ENCODE measurements at places on chromosomes 2 and 18.

DNA sequence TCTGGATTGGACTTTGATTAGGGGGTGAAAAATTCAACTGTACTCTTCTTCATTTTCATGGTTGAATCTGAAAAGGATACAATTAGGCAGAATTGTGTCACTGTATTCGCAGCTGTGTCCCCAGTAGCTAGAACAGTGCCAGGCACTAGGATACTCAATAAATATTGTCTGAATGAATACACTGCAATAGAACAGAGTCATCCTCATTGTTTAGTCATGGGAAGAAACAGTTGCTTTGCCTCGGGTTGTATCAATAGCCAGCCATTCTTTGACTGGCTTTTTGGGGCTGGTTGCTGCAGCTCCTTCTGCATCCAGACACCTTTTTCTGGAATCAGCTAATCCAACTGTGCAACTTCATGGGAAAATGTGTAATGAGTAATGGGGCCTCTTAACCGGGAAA lies 18.1 kb upstream of the DYNC1I2 start:
- DNase-seq: no peak

GRCh38 chr2:4214444-4215205 lies 511.2 kb downstream of the DCDC2C start:
- DNase-seq: no peak

DNA sequence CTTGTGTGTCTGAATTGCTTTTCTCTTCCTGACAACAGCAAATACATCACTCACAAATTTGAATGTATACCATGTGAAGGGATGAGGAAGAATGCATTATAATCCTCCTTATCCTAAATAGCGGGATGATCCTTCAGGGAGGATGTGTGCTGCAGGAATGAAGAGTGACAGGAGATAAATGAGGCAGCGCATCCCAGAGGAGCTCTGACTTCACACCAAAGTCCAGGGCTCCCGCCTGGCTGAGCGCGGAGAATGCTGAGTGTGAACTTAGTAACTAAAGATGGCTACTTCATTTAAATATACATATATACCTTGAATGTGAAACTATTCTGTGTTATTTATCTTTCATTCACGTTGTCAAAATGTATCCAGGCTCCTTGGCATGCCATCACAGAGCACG lies 145.2 kb upstream of the TPO start:
- DNase-seq: no peak

DNA sequence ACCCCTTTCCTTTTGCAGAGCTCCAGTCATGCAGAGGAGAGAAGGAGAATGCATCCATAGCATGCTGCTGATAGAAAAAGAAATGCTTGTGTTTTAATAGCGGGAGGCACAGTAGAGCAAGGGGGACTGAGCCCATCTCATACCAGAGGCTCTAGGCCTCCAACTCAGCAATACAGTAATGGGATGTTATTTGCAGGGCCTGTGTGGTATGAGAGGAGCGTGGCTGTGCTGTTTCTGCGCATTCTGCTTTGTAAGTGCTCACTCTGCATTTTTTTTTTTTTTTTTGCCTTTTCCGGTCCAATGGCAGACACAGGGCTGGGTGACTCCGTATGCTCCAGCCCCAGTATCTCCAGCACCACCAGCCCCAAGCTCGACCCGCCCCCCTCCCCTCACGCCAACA lies 200.0 kb downstream of the GBX2 start:
- DNase-seq: no peak

GRCh38 chr2:66667301-66667700 lies 232.4 kb downstream of the MEIS1 start:
- no peak for DNase-seq

DNA sequence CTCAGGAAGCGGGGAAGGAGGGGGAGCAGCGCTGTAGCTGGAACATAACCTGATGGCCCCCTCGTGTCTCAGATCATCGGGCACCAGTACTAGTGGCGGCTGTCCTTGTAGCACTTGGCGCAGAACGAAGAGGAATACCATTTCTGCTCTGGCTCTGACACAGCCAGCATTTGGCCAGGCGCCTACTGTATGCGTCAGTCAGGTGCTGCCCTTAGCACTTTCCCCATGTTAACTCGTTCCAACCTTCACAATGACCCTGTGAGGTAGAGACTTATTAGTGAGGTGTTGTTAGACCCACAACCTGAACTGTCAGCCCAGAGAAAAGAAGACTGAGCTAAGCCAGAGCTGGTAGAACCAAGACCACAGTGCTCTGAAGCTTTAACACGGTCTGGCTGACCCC lies 47.7 kb upstream of the EML6 start:
- DNase-seq: no peak

GRCh38 chr2:12929758-12930157 lies 213.0 kb downstream of the TRIB2 start:
- DNase-seq: no peak

GRCh38 chr2:105737980-105738657 lies 6.6 kb upstream of the NCK2 start:
- DNase-seq: no peak

DNA sequence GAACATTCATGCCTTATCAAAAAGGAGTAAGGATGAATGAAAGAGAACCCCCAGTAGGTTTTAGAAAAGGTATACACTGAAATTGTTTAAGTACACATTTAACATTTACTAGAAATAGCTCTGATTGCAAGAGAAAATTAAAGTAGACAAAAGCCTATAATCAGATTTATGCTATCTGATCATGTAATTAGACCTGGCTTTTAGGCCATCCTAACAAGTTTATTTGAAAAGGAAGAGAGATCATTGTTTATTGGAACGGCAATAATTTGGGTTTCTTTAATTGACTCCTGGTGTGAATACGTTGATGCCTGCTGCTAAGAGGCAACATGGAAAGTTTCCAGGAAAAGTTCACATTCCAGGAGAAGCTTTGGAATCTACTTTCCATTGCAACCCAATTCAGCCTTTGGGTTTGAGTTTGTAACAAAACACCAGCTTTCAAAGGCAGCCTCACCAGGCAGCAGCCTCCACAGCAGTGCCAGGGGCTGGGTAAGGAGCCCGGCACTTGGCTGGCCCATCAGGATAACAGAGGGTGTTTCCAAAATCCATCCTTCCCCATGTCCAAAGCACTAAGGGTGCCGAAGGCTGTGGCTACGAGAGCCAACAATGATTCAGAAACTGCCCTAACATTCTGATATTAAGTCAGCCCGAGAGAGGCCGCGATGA lies 18.0 kb downstream of the FZD7 start:
- no peak for DNase-seq

GRCh38 chr18:31648966-31649429 lies 35.4 kb downstream of the B4GALT6 start:
- no peak for DNase-seq

GRCh38 chr2:6434438-6434837 lies 431.3 kb downstream of the CMPK2 start:
- DNase-seq: no peak

DNA sequence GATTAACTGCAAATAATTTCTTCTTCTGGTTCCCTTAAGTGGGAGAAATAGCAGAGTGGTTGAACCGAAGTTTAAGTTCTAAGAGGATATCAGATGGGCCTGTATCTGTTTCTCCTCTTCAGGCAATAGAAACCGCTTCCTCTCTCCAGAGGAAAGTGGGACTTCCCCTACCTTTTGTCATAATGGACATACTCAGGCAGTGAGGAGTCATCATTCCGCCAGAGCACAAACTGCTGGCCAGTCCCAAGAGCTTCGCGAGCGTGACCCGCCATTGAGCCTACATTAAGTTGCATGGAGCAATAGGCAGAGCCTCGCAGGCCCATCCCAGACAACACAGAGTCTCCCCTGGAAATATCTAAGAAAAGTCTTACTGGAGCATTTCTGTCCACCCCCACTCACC lies 158.9 kb downstream of the LDLRAD4 start:
- no peak for DNase-seq

DNA sequence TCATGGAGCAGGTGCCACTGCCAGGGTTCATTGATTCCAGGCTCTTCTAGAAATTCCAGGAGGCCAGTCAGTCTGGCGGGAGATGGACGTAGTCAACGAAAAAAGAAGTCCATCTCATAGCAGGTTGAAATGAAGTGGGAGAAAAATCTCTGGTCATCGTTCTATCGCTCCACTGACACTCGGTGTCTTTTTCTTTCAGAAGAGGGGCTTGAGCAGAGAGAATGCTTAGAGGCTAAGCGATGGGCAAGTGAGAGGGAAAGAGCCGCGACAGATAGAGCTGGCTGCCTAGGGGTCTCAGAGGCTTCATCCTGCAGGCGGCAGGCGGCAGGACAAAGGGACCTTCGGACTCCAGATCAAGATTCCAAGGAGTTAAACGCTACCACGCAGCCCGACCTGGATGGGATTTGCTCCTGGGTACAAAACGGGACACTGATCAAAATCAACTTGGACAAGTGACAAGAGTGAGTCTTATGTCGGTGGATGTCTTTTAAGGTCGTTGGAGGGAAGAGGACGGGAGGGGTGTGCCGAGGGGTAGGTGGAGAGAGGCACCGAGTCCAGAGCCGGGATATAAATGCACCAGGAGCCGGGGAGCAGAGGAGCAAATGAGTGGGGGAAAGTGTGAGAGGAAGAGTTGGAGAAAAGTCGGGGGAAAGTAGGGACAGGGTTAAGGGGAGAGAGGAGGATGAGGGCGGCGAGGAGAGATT lies 677 bp upstream of the TMEM178A start:
- no peak for DNase-seq

- DNase-seq: no peak
Measured at GRCh38 chr2:201696151-201696659, 2.2 kb downstream of the MPP4 start.

DNA sequence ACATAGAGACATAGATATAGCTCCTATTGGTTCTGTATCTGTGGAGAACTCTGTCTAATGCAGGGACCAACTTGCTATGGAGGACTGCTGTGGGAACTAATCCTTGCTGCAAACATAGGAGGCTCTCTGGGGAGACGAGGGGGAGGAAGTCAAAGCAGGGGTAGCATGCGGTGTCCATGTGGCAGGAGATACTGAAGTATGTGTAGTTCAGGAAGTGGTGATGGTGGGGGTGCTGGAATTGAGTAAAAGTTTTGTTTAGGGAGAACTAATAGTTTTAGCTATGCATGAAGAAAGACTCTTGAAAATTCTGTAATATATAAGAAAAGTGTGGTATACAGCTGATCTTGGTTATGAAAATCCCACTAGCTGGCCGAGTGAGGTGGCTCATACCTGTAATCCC lies 62.0 kb downstream of the ANKRD44 start:
- DNase-seq: no peak

GRCh38 chr2:161044921-161045320 lies 115.3 kb upstream of the TANK start:
- no peak for DNase-seq

- DNase-seq: no peak
Measured at GRCh38 chr2:196987649-196988364, 61.3 kb upstream of the PGAP1 start.

DNA sequence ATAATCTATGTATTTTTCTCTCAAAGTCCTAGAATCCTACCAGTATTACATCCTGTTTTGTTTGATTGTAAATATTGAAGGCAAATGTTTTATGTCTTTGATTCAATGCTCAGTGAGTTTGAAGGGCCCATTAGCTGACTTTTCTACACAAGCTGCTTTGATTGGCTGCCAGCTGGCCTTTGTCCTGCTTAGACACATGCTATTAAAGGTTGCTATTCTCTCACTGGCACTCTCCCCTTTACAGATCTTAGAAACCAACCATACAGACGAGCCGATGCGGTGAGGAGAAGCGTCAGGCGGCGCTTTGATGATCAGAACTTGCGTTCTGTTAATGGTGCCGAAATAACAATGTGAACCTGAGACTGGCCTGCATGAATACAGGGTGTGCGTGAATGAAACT lies 69.7 kb downstream of the PRPF40A start:
- DNase-seq: no peak

DNA sequence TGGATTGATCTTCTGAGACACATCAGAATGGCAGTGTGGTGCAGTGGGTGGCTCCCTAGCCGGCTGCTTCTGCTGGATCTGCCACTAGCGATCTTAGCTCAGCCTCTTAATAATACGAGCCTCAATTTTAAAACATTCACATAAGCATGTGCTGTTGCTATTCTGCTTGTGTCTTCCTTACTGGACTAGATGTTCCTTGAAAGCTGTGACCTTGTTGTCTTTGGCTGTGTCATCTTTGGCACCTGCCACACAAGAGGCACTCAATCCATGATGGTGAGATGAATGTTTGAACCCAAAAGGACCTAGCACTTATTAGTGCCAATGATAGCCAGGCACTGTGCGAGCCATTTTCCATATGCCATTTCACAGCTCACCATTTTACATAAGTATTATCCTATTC lies 393.0 kb downstream of the ALK start:
- DNase-seq: no peak

DNA sequence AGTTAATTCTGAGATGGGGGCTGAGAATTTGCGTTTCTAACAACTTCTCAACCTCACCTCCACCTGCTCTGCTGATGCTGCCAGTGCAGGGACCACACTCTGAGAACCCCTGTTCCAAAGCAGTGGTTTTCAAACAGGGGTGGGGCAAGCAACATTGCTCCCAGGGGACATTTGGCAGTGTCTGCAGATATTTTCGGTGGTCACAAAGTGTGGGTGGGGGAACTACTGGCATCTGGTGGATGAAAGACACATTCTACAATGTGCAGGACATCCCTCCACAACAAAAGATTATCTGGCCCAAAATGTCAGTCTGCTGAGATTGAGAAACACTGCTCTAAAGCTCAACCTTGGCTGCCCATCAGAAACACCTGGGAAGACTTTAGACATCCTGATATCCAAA lies 188.7 kb upstream of the SATB2 start:
- DNase-seq: no peak

DNA sequence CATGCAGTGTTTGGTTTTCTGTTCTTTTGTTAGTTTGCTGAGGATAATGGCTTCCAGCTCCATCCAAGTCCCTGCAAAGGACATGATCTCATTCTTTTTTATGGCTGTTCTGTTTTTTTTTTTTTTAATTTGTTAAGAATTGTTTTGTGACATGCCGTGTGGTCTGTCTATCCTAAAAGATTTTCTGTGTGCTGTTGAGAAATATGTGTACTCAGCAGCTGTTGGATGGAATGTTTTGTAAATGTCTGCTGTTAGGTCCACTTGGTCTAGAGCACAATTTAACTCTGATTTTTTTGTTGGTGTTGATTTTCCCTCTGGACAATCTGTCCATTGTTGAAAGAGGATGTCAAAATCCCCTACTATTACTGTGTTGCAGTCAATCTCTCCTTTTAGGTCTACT lies 80.4 kb upstream of the WDR75 start:
- no peak for DNase-seq

DNA sequence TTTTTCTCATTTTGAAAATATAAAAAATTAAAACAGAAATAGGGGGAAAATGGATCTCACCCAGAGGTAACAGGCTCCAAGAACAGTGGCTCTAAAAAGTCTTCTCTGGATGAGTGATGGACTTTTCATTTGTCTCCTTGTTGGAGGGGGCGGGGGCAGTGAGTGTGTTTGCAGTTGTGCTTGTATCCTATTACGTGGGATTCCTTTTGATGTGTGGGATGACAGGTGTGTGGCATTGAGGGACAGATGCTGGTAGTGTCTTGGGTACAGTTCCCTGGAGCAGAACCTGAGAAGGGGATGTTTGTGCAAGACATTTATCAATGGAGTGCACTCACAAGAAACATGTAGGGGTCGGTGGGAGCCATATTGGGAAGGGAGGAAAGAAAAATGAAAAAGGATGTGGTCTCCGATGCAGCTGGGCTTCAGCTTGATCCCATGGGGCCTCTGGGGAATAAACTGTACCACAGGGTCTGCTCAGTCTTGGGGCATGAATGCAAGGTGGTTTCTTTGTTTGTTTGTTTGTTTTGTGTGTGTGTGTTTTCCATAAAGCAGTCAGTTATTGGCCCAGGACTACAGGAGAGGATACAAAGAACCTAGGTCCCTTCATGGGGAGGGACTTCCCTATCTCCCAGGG lies 120.0 kb upstream of the SLC35G4 start:
- no peak for DNase-seq
